IPS-NIHi11 (cell line): ENCODE measurements at places on chromosomes 3 and 15.
A peak's percentile ranks its signal among the peaks of the same experiment; 100 is the strongest.

GRCh38 chr3:53773611-53774368 lies 72.4 kb downstream of the CHDH start:
- no peak for DNase-seq

GRCh38 chr15:64131547-64131946 lies 20.0 kb upstream of the SNX22 start:
- no peak for DNase-seq

DNA sequence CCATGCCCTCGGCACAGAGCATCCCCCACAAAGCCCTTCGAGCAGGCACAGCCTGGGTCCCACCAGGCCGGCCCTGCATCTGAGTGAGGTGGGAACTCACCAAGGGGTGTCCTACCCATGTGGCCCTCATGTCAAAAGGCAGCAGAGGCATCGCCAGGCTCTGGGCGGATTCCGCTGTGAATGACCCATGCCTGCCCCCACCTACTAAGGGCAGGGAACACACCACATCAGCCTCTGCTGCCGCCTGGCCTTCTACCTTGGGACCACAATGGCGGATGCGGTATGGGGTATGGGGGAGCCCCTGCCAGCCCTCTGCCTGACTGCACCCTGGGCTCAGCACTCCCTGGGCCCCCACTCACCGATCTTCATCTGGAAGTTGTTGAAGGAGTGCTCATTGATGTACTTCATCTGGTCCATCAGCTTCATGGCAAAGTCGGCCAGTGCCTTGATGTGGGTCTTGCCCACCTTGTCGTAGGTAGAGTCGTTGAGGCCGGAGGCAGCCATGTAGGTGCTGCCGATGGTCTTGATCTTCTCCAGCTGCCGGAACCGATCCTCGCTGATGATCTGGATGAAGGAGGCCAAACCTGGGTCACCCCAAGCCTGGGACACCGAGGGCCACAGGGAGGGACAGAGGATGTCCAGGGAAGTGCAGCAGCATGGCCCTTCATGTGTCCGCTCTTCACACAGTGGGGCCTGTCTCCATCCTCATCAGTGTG lies 87.8 kb downstream of the SEC22A start:
- DNase-seq, result no peak

GRCh38 chr3:38283810-38284755 lies 2.0 kb downstream of the SLC22A14 start:
- no peak for DNase-seq

GRCh38 chr15:38972831-38973230 lies 408.2 kb upstream of the RASGRP1 start:
- DNase-seq, result no peak

- no peak for DNase-seq
These were observed 130.9 kb downstream of the DTWD1 start for GRCh38 chr15:49751751-49752150.

- DNase-seq, result no peak
These were observed 354.8 kb upstream of the C2CD4B start for GRCh38 chr15:62519900-62520299.

DNA sequence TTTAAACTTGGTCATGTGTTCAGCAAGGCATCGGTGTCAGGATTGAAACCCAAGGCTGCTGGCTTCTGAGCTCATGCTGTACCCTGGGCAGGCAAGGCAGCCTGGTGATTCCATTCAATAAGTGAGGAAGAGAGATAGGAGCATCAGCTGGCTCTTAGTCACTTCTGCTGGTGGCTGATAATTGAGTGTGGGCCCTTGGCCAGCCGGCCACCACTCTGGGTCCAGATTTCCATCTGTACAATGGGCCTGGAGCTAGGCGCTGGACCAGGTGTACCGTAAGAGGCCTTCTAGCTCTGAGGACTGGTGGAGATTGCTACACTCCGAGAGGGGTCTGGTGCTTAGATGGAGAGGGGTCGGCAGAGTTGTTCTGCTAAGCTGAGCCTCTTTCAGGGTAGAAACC lies 4.3 kb downstream of the CD276 start:
- DNase-seq, result no peak

DNA sequence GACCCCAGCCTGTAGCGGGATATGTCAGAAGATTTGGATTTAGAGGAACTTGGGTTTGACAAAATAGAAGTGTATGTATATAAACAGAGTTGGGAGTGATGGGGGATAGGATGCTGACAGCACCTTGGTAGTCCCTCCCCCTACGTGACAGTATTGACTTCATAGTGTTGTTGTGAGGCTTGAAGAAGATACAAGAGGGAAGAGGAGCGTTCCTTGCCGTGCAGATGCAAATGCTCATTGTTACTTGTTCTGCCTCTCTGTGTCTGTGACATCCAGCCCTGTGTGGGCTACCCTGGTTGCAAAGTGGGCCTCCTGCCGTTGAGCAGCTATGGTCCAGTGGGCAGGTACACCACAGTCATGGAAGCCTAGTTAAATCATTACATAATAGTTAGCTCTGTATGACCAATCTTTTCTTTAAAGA lies 45.0 kb downstream of the SMAD3 start:
- DNase-seq, result no peak

DNA sequence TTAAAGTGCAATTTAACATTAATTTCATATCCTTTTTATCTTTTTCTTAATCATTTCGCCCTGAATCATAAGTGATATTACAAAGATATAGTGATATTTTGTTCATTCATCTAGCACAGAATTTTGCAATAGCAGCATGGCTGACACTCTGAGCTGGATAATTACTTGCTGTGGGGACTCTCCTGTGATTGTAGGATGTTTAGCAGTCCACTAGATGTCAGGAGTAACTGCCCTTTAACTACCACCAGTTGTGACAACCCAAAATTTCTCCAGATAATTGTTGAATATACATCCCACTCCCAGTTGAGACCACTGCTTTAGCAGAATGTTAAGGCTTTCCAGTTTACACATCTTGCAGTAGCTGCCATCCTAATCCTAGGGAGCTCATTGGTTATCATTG lies 196.8 kb upstream of the MBNL1 start:
- peak; percentile 29 for DNase-seq

GRCh38 chr3:120449701-120450599 lies 842 bp downstream of the FSTL1 start:
- peak; percentile 61 for DNase-seq

GRCh38 chr3:128399221-128399915 lies 67.3 kb downstream of the DNAJB8 start:
- DNase-seq, result no peak

GRCh38 chr15:59300618-59301139 lies 72.0 kb downstream of the MYO1E start:
- no peak for DNase-seq

DNA sequence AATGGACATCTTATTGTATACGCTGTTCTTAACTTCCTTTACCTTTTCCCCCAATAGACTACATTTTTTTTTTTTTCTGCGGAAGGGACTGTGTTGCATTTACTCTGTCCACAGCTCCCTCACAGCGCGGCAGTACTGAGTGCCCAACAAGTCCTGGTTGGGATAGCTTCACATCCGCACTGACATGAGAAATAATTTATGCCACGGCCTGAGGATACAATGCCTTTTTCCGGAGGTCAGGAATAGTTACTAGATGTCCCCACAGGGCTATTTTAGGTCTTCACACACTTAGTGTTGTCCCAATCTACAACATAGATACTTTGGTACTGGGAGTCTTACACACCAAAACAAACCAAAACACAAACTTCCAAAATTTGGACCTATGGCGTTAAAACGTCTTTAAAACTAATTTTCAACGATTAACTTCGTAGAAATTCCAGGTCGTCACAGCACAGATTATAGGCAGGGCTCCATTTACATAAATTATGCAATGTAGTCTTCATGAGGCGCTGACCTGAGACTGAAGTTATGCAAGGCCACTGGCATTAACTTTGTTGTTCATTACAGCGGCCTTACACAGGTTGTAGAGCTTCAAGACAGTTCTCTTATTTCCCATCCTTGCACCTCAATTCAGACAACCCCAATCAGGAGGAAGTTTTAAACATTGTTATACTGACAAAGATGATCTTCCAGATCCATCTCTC lies 989 bp upstream of the PPIB start:
- no peak for DNase-seq

- DNase-seq, result no peak
These were observed 1.2 kb upstream of the ZBED2 start for GRCh38 chr3:111596328-111596727.

DNA sequence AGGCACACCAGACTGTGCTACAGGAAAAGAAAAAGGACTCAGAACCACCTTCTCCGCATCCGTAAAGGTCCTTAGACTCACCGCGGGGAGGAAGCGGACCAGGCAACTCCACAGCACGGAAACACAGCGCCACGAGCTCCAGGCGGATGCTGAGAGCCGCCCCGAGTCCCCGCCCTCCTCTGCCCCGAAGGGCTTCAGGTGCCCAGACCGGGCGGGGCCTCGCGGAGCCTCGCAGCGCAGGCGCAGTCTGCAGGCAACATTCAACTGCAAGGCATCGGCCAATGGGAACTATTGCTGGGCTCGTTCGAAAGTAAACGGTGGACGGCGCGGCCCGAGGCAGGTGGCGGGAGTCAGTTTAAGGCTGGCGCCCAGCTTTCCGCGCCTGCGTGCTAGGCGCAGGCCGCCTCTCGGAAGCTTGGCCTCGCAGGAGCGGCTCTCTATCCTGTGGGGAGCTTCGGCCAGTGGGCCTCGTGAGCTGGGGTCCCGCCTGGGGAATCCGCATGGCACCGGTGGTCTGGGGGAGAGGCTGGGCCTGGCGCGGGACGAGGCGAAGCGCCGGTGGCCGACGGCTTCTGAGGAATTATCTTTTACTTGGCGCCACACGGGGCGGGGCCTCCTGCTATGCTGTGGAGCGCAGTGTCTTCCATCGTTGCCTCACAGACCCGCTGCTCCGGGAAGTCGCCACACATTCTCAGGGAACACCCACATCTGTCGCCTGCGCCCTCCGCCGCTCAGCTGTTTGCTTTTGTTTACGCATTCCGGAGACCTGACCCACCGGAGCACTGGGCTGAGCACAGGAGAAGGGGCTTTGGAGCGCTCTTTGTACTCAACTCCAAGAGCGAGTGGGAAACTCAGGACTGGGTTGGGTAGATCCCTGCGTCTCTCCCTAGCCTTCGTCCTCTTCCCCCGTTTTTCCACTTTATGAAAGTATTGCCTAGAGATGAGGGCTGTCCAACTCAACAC lies at the start of gene TRIM59:
TRIM59 (minus strand) TSS at position 151 of the 963 bp plus-strand sequence. CDS start 10,603 bp downstream, outside the sequence.
- peak; percentile 99 for DNase-seq

- no peak for DNase-seq
These were observed 177.4 kb upstream of the LINGO1 start for GRCh38 chr15:77810130-77810571.

GRCh38 chr15:33473005-33473404 lies 162.2 kb downstream of the RYR3 start:
- no peak for DNase-seq

GRCh38 chr3:186075931-186076567 lies 32.8 kb downstream of the ETV5 start:
- DNase-seq, result no peak

DNA sequence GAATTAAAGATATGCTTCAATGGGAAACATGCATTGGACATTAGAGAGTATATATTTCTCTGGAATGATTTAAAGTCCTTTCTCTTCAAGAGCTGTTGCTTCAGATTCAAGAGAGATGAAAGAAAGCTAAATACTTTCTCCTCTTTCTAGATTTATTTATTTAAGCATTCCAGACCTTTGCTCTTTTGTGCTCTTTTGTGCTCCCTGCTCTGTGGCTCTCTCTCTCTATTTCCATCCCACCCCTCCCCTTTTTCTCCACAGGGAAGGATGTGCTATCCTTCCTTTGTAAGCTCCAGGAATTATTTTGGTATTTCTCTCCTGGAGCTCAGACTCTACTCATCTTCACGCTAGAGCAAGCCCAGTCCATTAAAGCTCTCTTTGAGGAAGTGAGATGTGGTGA lies 871.9 kb upstream of the GBE1 start:
- peak; percentile 27 for DNase-seq

GRCh38 chr3:139533781-139534454 lies 5.6 kb downstream of the RBP1 start:
- peak; percentile 37 for DNase-seq

DNA sequence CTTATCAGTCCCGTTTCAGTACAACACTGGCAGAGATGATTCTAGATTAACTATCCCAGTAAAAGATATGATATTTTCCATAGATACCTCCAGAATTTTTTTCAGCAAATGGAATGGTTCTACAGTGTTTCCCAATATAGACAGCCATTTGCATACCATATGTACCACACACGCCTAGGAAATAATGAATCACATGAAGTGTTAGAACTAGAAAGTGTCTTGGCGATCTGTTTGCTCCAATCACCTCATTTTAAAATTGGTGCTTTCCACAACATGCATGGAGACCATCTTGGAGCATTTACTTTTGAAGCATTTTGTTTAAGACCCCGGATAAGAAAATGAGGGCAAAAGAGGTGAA lies 2.0 kb downstream of the C2CD4A start:
- no peak for DNase-seq

- DNase-seq, result peak; percentile 13
These were observed 226.6 kb upstream of the LRRFIP2 start for GRCh38 chr3:37400945-37401344.

DNA sequence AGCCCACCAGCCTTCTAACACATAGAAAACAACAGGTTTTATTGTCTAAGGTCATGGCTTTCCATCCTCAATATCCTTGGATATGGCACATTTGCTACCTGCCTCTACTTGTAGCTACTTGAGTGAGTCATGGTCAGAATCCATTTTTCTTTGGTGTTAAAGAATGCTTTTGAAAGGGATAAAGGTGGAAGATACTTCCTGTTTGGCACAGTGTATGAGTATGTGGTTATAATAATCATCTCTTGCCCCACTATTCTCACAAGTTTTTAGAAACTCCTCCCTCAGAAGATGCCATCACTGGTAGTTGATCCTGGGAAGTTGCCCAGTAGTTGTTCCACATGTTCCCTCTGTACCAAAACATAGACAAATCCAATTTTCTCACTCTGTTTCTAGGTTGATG lies 508.6 kb upstream of the IL12A start:
- no peak for DNase-seq

DNA sequence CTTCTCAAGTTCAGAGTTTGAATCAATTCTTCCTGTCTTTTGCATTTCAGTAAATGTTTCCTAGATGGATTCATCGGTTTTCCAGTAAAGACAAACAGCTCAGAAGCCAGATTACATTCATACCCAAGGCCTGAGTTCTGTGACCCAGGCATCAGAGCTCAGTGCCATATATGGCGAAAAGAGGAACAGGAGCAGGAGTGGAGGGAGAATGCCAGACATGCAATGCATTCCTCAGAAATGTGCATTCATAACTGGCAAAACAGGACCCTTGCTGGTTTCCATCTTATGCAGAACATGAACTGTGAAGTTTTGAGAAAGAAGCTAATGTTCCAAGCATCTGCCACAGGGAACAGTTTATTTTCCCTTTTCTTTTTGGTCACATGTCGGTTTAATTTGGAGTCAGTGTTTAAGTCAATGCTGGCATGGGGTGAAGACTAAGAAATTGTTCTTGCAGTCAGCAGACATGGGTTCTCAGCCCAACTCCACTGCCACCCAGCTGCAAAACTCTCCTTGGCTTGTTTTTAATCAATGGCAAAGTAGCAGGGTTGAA lies 116.5 kb downstream of the LPP start:
- DNase-seq, result peak; percentile 59

- no peak for DNase-seq
These were observed 449.0 kb downstream of the NAALADL2 start for GRCh38 chr3:175308097-175308496.
